ENCODE measurements at places on chromosomes 13 and 19. TPM values are rescaled to one million over a fixed set of nuclear protein-coding genes. Genes with fewer than 3 reads are reported as not detected.

The COX7A1 gene
- not detected for total RNA-seq

The SNRPD2 gene
- total RNA-seq = 440 TPM

The SHD gene
- 4.8 TPM for total RNA-seq

The ZNF677 gene
- total RNA-seq = 51.7 TPM

The TJP3 gene
- total RNA-seq = 20.0 TPM

The PEAK3 gene
- 0.11 TPM for total RNA-seq

The TSKS gene
- not detected for total RNA-seq

The SPRED3 gene
- 7.0 TPM for total RNA-seq

The PSG7 gene
- total RNA-seq = not detected

The WTIP gene
- 45.9 TPM for total RNA-seq

The FXYD1 gene
- 4.3 TPM for total RNA-seq

The TTC9B gene
- not detected for total RNA-seq
